Ovary (tissue), 10 donors: ENCODE measurements at places on chromosomes 3 and 15. TPM values are rescaled to one million over a fixed set of nuclear protein-coding genes. Genes with fewer than 3 reads are reported as not detected.

The ACKR2 gene
- total RNA-seq: 0.33 TPM

GRCh38 chr3:190038050-190038933 lies 82.4 kb downstream of the P3H2 start:
- H3K27me3 ChIP-seq: no peaks in the 10 kb centered on the region
- H3K36me3 ChIP-seq: no peaks in the 10 kb centered on the region
- no peak for DNase-seq
- no peak overlapping the region for H3K4me3 ChIP-seq

DNA sequence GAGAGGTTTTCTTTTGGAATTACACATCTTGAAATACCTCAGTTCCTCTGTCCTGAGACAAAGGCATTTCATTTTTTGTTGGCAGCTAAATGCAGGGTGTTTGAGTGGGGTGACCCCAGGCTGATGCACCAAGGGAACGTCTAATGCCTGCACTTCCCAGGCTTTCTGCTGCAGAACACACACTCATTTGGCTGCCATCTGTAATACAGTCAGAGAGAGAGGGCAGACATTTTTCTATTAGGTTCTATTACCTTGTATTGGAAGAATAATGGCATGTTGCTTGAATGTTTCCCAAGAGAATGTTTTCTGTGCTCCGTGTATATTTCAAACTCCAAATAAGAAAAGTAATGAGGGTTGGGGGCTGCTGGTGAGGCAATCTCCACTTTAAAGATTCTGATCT lies 87.1 kb downstream of the PTPRG start:
- H3K36me3 ChIP-seq: no peaks in the 10 kb centered on the region
- H3K4me3 ChIP-seq: no peak overlapping the region
- no peak overlapping the region for H3K27ac ChIP-seq
- DNase-seq: no peak

DNA sequence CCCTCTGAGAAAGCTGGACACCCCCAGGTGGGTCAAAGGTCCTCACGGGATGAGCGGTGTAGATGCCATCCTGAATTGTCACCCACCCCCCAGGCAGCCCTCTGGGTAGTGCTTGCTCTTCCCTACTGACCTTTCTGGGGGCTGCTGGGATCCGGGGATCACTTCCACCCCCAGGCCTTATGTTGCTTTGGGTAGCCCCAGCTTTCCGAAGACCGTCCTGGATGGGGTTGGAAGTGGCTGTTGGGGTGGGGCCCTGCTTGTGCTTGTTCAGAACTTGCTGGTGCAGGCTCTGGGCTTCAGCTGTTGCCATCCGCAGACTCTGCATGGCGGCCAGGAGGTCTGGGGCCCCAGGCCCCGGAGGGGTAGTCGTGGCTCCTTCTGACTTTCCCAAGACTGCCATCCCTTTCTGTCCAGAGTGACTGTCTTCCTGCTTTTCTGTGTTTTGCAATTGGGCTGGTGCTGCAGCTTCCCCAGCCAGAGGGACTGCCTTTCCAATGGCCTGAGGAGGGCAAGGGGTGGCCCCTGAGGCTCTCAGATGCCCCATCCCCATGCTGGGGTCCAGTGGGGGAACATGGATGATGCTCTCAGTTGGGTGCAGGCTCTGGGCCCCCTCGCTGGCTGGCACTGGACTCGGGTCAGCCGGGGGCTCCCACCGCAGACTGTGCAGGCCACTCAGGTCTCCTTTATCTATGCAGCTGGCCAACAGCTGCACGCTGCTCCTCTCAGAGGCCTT lies 6.3 kb downstream of the XIRP1 start:
- H3K4me3 ChIP-seq: no peak overlapping the region
- H3K36me3 ChIP-seq: no peaks in the 10 kb centered on the region
- no peaks in the 10 kb centered on the region for H3K4me1 ChIP-seq
- no peak for DNase-seq
- H3K27me3 ChIP-seq: no peaks in the 10 kb centered on the region
- H3K27ac ChIP-seq: no peak overlapping the region

DNA sequence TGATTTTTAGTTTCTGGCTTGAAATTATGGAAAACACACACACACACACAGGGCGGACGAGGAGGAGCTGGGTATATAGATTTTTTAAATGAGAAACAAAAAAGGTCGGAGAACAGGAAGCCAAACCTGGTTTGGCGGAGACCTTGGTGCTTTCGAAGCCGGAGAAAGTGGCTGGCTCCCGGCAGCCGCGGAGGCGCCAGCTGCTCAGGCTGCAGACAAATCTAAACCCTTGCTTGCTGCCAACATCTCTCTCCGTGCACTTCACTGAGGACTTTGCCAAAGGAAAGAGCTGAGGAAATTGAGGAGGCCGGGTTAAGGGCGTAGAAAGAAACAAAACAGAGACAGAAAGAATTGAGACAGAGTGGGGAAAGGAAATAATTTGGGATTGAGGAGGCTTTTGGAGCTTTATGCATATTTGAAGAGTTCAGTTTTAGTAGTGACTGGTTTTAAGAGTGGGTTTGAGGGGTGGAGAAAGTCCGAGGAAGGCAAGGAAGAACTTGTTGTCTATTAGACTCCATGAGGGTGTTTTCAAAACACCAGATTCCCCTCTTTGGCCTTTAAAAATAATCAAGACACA lies 2.2 kb downstream of the ZIC1 start:
- peaks cover 4% of the 10 kb centered on the region for H3K27me3 ChIP-seq
- no peak overlapping the region for H3K27ac ChIP-seq
- H3K36me3 ChIP-seq: no peaks in the 10 kb centered on the region

GRCh38 chr3:127150513-127151250 lies 42.2 kb upstream of the PRR23E start:
- H3K36me3 ChIP-seq: no peaks in the 10 kb centered on the region
- H3K4me3 ChIP-seq: no peak overlapping the region
- H3K27me3 ChIP-seq: no peaks in the 10 kb centered on the region
- H3K4me1 ChIP-seq: no peaks in the 10 kb centered on the region
- no peak overlapping the region for H3K27ac ChIP-seq
- peak; percentile 14 for DNase-seq
